ENCODE measurements at places on chromosomes 3 and 15. TPM values are rescaled to one million over a fixed set of nuclear protein-coding genes. Genes with fewer than 3 reads are reported as not detected.

The GOLGA6D gene
- polyA plus RNA-seq: not detected

The OXTR gene
- 195 TPM for polyA plus RNA-seq

The GABRG3 gene
- not detected for polyA plus RNA-seq

The EMC7 gene
- polyA plus RNA-seq: 126 TPM

DNA sequence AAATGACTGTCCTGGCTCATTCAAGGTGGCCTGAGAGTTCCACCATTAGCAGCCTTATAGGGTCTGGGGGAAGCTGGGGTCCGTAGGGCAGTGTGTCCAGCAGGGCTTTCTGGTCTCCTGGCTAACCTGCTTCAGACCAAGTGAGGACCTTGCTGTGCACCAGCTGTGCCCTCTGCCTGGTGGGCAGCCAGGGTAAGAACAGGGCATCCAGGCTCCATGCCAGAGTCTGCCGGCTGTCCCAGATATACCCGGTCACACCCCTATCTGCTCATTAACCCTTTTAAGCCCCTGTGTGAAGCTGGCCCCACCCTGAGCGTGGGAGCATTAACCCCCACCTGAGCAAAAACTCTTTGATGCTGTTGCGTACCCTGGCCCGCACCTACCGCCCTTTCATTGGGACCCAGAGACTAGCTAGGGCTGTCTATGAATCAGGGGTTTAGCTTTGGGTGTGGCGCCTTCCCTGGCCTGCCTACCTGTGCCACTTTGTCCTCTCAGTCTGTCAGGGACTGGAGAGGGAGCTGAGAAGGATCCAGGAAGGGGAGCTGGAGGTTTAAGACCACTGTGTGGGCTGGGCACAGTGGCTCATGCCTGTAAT is 17.6 kb downstream of the SEMA3F start:
- no peak for DNase-seq

GRCh38 chr3:179949869-179950268 is 86.9 kb downstream of the PEX5L start:
- no peak for DNase-seq

- no peak for DNase-seq
Observed at GRCh38 chr3:50572158-50572557, 2.8 kb downstream of the HEMK1 start.

- no peak for DNase-seq
Observed at GRCh38 chr3:141680620-141681389, 57.3 kb upstream of the RNF7 start.

- no peak for DNase-seq
Observed at GRCh38 chr3:155747286-155747945, 2.5 kb upstream of the PLCH1 start.

DNA sequence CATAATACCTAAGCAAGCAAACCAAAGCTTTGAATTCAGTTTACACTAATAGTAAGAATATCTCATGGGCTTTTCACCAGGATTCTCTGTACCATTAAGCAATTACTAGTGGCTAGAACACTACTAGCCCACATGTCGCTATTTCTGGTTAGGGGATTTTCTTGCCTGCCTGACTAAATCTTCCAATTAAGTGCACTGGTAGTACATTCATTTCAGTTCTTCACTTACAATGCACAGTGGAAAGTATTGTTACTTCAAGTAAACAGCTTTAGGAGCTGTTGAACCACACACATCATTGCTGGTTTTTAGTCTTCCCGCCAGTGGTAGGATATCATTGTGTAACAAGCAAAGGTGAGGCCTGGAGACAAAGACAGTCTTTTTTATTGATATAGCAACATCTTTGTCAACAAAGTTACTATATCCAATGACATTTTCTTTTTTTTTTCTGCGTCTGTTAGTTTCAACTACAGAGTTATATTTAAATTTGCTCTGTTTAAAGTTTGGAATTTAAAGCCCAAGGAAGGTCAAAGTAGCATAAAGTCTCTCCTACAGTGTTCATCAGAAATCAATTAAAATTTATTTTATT is 826.8 kb upstream of the NR2F2 start:
- no peak for DNase-seq

DNA sequence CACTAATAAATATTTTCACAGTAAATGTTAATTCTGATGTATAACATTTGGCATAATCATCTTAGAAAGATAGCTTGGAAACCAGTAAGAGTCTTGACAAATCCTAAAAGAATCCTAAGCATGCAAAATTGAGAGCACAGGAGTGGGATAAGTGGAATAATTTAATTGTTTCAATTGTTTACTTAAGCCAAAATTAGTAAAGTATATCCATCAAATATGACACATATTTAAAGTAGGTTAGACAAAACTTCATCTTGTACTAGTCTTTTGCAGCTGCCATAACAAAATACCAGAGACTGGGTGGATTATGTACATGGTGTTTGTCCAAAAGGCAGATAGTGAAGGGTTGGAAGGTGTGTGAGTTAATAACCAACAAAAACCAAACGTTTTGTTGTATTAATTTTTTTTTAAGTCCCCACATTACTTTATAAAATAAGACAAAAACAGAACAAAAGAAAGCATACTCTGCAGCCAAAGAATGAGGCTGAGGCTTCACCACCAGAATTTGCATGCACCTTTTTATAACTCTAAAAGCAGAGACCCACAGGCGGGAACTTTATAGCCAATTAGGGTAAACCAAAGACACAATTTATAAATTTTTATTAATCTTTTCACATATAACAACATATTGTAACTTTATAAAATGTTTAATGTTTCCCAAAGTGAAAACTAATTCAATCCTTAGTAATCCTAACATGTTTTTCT is 41.9 kb upstream of the CD200R1L start:
- no peak for DNase-seq

- DNase-seq: no peak
Observed at GRCh38 chr3:51876186-51876585, 785 bp upstream of the IQCF5 start.

DNA sequence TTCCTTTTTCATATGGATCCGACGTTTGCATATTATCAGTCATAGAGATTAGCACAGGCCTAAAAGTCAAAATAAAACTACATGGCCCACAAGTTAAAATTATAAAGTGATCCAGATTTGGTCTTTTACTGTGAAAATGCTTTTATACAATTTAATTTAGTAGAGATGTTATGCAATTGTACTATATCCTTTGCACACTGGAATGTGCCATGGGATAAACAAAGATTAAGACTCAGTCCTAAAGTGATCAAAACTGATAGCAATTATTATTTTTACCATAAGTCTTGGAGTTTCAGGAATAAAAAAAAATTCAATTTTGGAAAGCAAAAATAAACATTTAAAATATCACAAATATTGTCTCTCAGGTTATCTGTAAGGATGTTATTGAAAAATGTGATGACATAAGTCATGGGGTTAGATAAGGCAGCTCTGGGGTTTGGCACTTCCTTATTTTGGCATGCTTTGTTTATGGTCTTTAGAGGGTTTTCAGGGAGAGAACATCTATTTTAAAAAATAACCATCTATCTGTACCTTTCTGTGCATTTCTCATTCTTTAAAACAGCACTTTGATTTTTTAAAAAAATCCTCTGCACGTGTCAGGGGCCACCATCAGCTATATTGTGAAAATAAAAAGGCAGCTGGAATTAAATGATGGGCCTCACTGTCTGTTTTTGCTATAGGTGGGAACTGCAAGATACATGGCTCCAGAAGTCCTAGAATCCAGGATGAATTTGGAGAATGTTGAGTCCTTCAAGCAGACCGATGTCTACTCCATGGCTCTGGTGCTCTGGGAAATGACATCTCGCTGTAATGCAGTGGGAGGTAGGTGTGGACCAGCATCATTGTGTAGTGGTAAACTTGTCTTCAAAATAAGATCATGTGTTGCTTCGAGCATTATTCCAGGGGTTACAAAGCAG is 67.3 kb downstream of the TGFBR2 start:
- no peak for DNase-seq

DNA sequence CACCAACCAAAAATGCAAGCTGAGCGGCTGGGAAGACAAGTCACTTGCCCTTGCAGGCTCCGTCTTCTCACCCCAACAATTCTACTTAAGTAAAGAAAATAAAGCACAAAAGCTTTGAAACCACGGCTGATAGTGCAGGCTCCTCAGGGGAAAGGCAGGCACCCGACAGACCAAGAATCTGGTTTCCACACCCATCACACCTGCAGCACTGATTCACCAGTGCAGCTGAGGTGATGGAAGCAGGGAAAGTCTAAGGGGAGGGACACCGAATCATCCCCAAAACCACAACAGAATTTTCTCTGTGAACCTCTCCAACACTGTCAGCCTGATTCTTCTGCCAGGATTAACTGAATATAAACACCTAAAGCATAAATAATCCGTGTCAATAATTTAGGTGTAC is 62.0 kb upstream of the NSMCE3 start:
- DNase-seq: no peak

GRCh38 chr3:4531478-4532025 is 38.4 kb downstream of the ITPR1 start:
- DNase-seq: no peak

GRCh38 chr3:100043271-100043670 is 71.0 kb downstream of the FILIP1L start:
- DNase-seq: no peak

GRCh38 chr3:57555306-57555705 is 768 bp upstream of the PDE12 start:
- DNase-seq: no peak

- DNase-seq: no peak
Observed at GRCh38 chr15:75307778-75308390, 25.2 kb downstream of the GOLGA6D start.

GRCh38 chr15:57919754-57920153 is 145.8 kb downstream of the ALDH1A2 start:
- DNase-seq: no peak

DNA sequence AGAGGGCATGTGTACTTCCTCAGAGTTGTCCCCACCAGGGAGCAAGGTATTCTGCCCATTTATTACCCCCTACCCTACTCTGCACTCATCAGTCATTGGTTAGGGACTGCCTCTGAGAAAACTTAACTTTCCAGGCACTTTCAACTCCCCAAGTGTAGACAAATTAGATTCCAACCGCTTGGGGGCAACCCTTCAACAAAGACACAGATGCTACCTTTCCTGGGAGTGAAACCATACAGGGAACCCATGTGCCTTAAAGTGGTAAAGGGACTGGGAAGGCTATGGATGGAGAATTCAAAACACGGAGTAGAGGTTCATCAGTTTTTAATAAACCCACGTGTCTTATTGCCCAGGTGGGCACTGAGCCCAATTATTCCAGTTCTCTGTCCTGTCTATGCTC is 19.4 kb upstream of the UBE2E2 start:
- DNase-seq: no peak

DNA sequence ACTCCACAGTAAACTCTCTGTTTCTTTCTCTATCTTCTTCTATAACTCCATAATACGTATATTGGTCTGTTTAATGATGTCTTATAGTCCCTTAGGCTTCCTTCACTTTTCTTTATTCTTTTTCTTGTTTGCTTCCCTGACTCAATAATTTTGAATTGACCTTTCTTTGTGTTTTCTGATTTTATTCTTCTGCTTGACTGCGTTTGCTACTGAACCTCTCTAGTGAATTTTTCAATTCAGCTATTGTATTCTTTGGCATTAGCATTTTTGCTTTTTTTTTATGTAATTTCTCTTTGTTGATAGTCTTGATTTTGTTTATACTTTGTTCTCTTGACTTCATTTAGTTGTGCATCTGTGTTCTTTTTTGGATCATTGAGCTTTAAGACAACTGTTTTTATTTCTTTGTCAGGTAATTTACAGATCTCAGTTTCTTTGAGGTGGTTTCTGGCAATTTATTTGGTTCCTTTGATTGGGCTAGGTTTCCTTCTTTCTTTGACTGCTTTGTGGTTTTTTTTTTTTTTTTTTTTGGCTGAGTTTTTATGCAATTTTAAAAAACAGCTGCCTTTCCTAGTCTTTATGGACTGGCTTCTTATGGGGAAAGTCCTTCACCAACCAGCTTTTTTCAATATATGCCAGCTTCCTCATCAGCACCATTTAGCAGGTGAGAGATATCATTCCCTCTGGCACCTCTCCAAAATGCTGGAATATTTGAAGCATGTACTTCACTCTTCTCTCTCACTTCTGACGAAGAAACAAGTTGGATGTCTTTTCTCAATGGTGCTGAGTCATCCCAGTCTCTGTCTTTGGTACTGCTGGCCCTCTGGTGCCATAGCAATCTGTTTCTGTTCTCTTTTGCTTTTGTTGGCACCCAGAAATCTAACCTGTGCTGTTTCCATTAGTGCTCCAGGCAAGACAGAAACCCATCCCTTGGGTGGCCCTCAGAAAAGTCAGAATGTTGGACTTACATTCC is 17.6 kb downstream of the RSRC1 start:
- no peak for DNase-seq

DNA sequence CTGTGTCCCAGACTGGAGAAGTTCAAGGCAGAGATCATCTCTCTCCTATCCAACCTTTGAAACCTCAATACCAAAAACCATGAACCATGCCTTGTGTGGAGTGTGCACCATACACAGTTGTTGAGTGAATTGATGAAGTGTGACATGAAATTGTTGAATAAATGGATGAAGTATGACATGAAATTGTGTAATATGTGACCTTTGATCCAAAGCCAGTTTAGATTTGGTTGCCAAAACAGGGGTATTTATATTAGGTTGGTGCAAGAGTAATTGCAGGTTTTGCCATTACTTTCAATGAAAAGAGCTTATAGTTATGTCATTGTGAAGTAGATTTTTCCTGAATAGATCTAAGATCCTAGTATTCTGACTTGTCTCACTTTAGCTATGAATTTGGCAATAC is 3.1 kb upstream of the MAGI1 start:
- no peak for DNase-seq

- DNase-seq: no peak
Observed at GRCh38 chr15:58724466-58724865, 25.0 kb downstream of the ADAM10 start.

DNA sequence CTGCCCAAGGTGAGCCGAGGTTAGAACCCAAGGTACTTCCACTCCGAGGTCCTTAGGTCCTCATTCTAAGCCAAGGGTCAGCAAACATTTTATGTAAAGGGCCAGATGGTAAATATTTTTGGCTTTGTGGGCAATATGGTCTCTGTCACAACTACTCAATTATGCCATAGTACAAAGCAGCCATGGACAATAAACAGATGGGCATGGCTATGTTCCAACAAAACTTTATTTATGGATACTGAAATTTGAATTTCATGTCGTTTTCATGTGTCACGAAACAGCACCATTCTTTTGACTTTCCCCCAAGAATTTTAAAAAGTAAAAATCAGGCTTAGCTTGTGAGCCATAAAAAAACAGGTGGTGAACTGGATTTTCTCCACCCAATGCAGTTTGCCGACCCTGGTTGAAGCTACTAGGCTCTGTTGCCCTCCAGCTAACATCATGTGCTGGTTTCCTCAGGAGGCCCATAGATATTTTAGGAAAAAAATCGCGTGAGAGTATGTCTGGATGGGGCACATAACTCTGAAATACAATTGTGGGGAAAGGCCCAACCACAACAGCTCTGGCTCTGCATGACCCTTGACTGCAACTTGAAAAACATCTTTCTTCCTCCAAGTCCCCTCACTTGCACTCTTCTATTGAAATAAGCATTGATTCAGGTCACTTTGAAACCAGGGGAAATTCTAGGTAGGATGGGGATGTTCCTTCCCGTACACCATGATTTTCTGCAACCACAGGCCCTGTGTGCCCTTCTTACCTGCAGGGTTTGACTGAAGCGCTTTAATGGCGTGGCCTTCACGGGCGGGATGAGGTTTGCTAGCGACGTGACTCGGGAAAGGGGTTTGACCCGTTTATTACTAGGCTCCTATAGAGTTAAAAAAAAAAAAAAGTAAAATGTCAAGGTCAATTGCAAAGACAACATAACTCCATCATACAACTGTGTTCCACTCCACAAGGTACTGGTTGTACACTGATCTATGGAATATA is 28.5 kb downstream of the ARHGEF3 start:
- DNase-seq: no peak

Data from BJ (cell line).